Activated naive CD8-positive, alpha-beta T cell treated with anti-CD3 and anti-CD28 coated beads, Interleukin-2, amount 10 ng/mL, durations not matched to agents 7 days and 5 days (primary cell): ENCODE measurements at places on chromosomes 3 and 15.

GRCh38 chr15:88262064-88262463 lies 5.5 kb upstream of the NTRK3 start:
- no peak overlapping the region for H3K4me3 ChIP-seq
- DNase-seq = no peak
- H3K4me1 ChIP-seq = peaks cover 5% of the 10 kb centered on the region
- H3K27ac ChIP-seq = no peak overlapping the region
- no peaks in the 10 kb centered on the region for H3K36me3 ChIP-seq
- peaks cover 45% of the 10 kb centered on the region for H3K27me3 ChIP-seq

DNA sequence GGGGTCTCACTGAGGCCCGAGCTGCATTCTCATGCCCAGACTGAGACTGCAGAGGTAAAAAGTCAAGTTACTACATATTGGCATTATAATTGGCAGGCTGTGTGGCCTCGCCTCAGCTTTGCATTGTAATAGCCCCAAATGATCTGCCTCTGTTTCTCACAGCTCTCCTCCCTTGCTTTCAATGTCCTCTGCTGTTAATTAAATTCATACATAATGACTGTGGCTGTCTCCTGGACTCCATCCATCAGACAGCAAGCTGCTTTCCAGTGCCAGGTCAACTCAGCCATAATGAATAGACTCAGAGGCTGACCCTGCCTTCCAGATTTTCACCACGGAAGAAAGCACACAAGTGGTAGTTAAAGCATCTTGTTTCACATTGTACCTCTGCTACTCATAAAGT lies 7.6 kb upstream of the RTP4 start:
- peaks cover 3% of the 10 kb centered on the region for H3K36me3 ChIP-seq
- H3K27me3 ChIP-seq = no peaks in the 10 kb centered on the region
- H3K27ac ChIP-seq = no peak overlapping the region
- no peak for DNase-seq

DNA sequence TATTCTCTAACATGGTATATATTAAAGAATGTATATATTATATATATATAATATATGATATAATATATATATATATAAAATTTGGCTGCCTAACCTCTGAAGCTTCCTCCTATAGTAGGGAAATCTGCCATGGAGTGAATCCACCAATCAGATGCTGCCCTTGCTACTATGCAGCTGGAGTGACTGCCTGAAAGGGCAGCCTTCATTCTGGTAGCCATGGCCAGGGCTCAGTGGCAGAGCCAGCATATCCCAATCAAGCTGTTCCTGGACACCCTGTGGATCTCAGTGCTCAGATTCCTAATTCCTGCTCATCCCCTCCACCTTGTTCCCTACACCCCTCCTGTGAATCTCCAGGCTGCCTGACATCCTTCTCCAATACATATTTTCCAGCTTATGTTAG lies 2.2 kb upstream of the SH3GL3 start:
- no peak for DNase-seq
- H3K4me3 ChIP-seq = no peak overlapping the region
- H3K36me3 ChIP-seq = no peaks in the 10 kb centered on the region
- H3K4me1 ChIP-seq = peaks cover 8% of the 10 kb centered on the region

DNA sequence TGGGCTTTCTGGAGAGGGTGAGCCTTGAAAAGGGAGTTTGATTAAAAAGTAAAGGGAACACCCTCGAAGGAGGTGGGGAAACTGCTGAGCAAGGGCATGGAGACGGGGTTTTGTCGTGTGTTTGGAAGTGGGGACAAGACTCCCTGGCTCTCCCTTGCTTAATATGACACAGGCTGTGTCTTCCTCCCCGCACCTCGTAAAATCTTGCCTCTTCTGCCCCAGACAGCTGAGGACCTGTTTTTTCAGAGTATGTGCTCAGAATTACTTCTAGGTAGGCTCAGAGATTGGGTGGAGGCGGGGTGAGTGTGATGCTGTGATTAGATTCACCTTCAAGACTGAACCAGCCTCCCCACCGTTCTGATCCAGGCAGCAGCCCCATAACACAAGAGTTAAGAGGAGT lies 244.4 kb upstream of the TLE3 start:
- no peak overlapping the region for H3K4me3 ChIP-seq
- H3K4me1 ChIP-seq = no peaks in the 10 kb centered on the region
- no peaks in the 10 kb centered on the region for H3K36me3 ChIP-seq
- H3K27ac ChIP-seq = no peak overlapping the region
- no peak for DNase-seq

- peak; percentile 72 for DNase-seq
- H3K4me3 ChIP-seq = peak overlapping the region; percentile 91
- H3K4me1 ChIP-seq = peaks cover 32% of the 10 kb centered on the region
Measured at GRCh38 chr15:63601026-63601703, 4.0 kb downstream of the FBXL22 start.

DNA sequence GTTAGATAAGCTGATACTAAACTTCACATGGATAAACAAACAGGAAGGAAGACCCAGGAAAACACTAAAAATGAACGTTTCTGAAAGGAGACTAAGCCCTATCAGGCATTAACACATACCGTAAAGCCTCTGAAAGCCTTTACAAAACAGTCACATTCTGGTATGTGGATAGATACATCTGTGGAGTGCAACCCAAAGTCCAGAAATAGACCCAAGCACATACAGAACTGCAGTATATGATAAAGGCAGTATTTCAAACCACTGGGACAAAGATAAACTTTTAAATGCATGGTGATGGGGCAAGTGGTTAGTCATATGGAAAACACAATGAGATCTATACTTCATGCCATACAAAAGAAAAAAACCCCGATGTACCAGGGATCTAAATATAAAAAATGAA lies 26.0 kb downstream of the DCBLD2 start:
- H3K4me1 ChIP-seq = peaks cover 3% of the 10 kb centered on the region
- H3K27me3 ChIP-seq = no peaks in the 10 kb centered on the region
- no peak for DNase-seq
- H3K27ac ChIP-seq = no peak overlapping the region
- no peaks in the 10 kb centered on the region for H3K36me3 ChIP-seq

DNA sequence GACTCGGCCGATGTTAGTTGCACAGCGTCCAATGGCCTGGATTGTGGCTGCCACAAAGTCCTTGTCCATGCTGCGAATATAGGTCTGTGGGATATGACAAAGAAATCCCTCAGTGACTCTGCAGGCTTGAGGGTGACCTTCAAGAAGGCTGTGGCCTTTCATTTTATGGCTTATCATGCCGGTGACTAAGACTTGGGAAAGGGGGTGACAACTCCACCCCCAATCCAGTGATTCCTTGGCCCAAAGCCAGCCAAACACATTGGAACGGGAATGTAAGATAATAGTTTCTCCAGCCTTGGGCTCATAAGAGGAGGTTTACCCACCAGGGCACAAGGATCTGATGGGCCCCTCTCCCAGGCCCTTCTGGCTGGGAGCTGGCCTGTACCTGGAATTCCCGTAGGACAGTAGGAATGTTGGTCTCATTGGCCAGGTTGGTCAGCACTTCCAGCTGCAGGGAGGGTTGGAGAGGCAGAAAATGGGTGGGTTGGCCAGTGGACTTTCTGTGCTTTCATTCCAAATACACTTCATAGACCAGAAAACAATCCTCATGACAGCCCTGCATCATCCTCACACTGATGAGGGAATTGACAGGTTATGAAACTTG lies 30.7 kb upstream of the CPEB1 start:
- peaks cover 9% of the 10 kb centered on the region for H3K4me1 ChIP-seq
- DNase-seq = no peak
- no peaks in the 10 kb centered on the region for H3K36me3 ChIP-seq
- no peak overlapping the region for H3K4me3 ChIP-seq
